ENCODE measurements at places on chromosomes 16 and 17.

GRCh38 chr16:14015948-14016347, 55.2 kb upstream of the MRTFB start:
- no peak for DNase-seq

DNA sequence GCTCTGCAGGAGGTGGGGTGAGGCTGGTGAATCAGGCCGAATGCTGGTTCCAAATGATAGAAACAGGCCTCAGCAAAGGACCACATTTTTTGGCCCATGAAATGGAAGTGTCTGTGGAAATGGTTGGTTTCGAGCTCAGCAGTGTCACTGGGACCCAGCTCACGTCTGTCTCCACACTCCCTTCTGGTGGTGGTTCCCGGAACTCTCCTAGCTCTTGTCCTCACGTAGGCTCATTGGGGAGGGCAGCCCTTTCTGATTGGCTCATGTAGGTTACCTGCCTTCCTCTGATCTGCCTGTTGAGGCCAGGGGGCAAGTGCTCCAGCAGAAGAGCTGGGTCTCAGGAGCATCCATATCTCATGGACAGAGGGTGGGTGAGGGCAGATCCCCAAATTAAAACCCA, 4.0 kb downstream of the ALG1 start:
- DNase-seq, result no peak

- no peak for DNase-seq
Observed at GRCh38 chr16:57867000-57867561, 64.8 kb upstream of the KIFC3 start.

DNA sequence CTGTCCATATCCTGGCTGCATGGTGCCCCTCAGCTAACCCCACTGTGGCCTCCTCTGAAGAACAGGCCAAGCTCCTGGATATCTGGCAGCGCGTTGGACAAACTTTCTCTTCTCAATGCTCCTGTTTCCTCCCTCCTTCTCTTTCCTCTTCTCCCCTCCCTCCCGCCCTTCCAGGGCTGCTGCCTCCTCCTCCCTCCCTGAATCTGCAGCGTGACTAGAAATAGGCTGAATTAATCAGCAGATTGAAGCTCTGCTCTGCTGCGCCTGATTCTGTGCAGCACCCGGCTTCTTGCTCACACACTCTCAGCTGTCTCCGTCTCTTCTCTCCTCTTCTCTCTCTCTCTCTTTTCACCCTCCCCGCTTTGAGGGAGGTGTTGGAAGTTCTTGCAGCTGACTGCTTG, 19.8 kb downstream of the TMEM94 start:
- no peak for DNase-seq

DNA sequence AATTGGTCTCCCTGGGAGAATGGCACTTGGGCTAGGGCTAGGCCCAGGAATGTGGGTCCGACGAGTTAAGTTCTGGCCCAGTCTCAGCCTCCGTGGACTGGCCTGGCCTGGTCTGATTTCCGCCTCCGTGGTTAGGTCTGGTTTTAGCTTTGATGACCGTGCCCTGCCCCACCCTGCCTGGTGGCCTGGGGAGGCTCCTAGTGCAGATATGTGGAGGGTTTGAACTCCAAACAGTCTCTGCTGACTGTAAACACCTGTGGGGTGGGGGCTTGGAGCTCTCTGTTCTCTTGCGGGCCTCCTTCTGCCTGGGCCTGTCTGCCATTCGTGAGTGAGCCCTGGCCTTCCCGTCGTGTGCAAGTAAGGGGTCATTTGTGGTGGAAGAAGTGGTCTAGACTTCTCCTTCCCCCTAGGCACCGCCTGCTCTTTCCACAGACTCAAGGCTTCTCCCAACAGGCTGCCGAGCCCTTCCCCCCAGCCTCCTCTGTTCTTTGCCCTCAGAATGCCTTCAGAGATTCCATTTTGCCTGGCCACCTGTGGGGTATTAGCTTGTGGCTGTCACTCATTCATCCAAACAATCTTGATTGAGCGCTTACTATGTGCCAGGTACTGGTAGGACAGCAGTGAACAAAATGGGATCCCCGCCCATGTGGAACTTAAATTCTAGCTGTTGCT, 1.6 kb downstream of the ATP6V0C start:
- no peak for DNase-seq

DNA sequence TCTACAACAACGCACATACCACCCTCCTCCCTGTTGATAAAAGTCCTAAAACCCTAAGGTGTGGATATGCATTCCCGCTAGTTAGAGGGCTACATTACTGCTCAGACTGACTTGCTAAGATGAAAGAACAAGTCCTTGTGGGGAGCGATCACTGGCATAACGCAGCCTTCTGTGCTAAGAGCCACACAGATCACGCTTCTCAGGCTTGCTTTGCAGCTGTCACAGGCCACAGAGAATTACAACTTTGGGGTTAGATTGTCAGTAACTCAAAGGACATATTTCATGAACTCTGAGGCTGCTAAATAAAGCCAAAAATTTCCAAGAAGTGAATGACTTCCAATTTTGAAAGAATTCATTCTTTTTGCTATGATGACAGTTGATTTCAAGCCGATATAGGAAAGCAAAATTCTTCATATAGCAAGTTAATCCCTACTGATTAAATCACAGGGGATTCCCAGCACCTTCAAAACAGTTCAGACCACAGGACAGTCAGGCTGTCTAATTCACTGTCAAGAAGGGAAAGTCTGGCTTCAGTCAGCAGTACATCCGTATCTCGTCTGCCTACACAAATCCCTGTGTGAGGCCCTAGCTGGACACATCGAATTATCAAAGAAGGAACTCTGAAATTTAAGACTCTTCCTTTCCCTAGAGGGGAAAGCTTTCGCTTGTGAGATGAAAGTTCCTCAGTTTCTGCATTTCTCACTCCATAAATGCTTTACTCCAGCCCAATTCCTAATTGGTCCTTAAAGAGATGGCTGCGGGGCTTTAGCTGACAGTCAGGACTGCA, 107.1 kb downstream of the VPS53 start:
- DNase-seq, result no peak

DNA sequence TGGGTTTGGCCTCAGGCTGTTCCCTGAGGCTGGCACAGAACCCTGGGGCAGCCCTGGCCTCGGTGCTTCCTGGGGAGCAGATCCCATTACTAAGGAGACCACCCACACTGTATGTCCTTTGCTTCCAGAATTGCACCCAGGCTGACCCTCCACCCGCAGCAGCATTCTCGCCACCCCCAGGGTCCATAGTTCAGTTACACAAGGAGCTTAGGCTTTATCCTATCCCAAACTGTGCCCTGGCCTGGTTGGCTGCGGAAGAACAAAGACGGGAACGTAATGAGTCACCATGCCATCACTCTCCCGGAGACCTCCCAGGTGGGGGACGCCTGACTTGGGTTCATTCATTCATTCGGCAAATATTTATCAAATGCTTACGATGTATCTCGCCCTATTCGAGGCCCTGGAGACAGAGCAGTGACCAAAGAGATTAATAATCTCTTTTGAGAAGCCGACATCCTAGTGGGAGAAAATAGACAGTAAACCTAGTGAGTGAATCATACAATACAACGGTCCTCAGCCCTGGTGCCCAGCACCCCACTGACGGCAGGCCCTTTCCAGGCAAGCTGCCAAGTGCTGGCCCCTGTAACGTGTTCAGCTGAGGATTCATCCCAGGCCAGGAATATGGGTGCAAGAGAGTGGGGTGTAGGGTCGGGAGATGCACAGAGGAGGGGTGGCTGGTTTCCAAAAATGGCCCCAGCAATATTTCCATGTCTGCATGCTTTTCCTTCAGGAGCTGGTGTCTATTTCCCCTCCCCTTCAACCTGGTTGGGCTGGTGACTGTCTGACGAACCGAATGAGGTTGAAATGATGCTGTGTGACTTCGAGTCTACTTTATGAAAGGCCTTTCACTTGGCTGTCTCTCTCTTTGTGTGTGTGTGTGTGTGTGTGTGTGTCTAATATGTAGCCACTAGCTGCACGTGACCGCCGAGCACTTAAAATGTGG, 134.2 kb downstream of the MGAT5B start:
- DNase-seq, result no peak

- DNase-seq, result no peak
Observed at GRCh38 chr17:62966426-62967204, 580 bp downstream of the TANC2 start.

DNA sequence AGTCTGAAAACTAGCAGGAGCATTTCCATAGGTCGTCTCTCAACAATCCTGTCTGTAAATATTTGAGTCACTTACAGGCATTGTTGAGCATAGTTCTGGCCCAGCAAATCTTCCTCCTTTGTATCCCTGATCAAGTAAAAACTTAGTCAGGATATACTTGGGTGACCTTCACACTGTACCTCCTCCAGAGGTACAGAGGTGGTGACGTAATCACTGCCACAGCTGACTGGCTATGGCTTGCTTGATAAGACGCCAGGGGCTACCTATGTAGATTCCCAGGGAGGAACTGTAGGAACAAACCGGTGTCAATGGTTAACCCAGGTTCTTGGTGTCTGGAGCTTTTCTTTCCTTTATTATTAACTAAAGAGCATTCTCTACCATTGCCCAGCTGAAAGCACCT, at the start of gene KCNJ16:
TSS of gene KCNJ16 (plus strand) at position 270 of the 400 bp plus-strand sequence. CDS start 56,863 bp downstream, outside the sequence.
- DNase-seq, result no peak

GRCh38 chr16:82282662-82283061, 112.6 kb upstream of the MPHOSPH6 start:
- DNase-seq, result no peak

DNA sequence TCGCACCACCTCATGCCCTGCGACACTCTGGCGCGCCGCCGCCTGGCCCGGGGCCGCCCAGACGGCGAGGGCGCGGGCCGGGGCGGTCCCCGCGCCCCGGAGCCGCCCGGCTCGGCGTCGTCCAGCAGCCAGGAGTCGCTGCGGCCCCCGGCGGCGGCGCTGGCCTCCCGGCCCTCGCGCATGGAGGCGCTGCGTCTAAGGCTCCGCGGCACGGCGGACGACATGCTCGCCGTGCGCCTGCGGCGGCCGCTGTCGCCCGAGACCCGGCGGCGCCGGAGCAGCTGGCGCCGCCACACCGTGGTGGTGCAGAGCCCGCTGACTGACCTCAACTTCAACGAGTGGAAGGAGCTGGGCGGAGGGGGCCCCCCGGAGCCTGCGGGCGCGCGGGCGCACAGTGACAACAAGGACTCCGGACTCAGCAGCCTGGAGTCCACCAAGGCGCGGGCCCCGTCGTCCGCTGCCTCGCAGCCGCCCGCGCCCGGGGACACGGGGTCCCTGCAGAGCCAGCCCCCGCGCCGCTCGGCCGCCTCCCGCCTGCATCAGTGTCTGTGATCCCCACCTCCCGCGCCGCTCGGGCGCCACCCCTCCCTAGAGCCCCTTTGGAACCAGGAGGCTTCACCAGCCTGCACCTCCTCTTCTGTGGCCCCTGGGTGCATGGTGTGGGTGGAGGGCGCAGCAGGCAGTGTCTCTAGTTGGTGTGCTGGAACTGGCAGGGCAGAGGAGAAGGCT, 82.3 kb downstream of the ARHGAP23 start:
- no peak for DNase-seq

DNA sequence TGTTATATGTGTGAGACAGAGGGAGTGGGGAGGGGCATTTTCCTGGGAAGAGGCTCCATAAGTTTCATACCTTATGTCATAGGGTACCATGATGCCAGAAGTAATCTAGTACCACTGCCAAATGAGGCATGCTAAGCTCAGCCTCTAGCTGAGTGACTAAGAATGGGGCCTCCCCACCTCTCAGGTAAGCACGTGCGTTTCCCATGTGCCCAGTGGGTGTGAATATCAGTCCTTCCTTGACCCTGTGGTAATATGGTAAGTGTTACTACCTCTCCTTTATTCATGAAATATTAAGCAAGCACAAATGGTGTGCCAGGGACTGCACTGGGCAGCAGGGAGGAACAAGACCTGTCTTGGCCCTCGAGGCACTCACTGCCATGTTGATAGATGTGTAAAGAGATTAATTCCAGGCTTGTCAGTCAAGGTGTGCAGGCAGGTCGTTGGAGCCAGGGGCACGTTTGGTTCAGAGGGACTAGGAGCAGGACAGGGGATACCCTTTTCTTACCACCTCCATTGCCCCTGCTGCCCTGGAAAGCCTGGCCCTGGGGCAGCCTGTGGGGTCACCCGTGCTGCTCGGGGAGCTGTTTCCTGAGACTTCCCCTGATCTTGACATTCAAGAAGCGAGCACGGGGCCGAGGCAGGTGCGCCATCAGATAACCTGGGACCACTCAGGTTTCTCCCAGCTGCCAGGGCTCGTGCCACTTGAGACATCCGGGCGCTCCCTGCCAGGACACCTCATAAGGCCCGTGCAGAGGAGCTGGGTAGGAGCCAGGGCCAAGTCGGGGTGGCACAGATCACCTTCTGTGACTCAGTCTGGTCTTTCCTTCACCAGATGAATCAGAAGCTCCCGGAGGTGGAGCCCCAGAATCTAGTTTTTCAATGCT, 8.8 kb downstream of the RSAD1 start:
- no peak for DNase-seq

DNA sequence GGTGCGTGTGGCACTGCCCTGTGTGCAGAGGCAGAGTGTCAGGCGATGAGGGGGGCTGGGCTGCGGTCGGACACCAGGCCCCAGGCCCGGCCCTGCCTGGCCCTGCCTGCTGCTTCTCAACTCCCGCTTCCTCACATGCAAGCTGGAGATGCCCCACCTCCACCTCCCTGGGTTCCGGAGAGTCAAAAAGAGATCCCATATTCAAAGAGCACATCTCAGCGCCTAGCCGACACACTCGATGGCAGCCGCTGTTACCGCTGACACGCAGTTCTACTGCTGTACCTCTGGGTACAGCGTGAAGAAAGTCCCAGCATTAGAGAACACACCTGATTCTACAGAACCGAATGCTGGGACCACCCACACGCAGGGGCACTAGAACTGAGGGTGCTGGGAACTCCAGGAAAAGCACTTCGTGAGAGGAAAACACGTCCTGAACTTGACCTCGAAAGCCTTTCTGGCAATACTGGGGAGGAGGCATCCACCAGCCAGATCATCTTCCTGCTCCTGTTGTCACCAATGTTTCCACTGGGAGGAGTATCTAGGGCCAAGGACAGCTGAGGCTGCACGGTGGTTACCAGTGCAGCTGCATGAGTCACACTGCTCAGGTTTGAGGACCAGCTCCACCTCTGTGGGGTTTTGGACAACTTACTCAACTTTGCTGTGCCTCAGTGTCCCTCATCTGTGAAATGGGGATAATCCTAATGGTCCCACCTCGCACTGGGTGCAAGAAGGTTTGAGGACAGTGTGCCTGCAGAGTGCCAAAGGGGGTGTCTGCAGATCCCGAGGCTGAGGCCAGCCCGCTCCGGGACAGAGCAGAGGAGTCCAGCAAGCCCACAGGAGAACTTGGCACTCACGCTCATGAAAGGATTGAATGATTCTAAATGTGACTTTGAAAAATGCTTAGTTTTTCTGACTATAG, 100.4 kb upstream of the DNAH17 start:
- no peak for DNase-seq

DNA sequence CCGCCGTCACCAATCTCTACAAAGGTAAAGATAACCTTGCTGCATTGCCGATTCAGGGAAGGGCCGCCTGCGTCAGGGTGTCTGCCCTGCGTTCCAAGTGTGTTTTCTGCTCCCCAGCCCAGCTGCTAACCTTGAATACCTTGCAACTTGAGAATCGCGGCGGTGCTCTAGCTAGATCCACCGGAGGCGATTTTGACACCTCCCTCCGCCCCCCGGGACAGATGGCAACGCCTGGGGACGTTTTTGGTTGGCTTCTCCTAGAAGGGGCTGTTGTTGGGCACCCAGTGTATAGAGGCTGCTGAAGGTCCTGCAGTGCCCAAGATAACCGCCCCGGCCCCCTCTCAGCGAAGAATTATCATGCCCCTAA, 1.5 kb downstream of the HAPSTR1 start:
- no peak for DNase-seq
